ENCODE measurements at places on chromosomes 3 and 15. TPM values are rescaled to one million over a fixed set of nuclear protein-coding genes. Genes with fewer than 3 reads are reported as not detected.

The PPP1R14D gene
- total RNA-seq, result not detected

The IL16 gene
- total RNA-seq, result 0.81 TPM

DNA sequence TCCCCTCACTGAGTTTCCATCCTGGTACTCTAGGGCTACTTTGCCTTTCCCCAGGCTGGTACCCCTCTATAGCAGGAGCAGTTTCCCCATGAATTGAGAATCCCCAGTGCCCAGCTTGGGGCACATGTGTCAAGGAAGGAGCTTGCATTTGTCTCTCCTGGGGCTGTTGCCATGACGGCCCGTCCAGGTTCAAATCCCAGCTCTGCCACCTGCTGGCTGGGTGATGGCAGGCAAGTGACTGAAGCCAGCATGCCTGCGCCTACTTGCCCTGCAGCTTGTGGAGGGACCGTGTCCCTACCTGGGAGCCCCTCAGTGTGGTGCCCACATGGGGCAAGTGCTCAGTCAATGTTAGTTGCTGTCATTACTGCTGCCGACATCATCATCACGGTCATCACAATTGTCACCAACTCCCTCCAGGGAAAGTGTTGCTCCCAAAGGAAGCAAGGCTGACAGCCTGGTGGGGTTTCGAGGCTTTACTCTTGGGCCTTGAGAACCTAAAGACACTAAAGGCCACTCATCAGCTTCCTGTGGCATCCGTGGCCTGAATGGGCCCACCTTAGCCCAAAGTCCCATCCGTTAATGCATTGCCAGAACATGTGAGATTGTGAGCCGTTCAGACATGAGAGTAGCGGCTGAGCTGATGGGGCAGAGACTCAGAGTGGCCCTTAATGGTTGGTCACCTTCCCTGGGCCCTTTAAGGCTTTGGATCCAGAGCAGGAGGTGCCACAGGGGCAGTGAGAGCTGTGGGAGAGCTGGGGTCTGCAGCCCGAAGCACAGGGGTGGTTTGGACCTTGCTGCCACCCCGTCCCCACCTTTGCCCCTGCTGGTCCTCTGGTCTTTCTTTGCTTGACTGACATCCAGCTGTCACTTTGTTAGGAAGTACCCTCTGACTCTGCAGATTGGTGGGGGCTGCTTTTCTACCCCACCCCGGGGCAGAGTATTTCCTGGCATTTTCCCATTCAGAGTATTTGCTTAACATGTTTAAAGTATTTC, 144.4 kb downstream of the DNAJB8 start:
- H3K4me1 ChIP-seq, result no peaks in the 10 kb centered on the region
- H3K36me3 ChIP-seq, result no peaks in the 10 kb centered on the region
- H3K27me3 ChIP-seq, result no peaks in the 10 kb centered on the region
- DNase-seq, result no peak

GRCh38 chr15:43920254-43920600, 93.4 kb downstream of the WDR76 start:
- no peak for DNase-seq
- no peak overlapping the region for H3K4me3 ChIP-seq
- H3K4me1 ChIP-seq, result peaks cover under 1% of the 10 kb centered on the region
- peaks cover 27% of the 10 kb centered on the region for H3K36me3 ChIP-seq
- H3K27ac ChIP-seq, result no peak overlapping the region

DNA sequence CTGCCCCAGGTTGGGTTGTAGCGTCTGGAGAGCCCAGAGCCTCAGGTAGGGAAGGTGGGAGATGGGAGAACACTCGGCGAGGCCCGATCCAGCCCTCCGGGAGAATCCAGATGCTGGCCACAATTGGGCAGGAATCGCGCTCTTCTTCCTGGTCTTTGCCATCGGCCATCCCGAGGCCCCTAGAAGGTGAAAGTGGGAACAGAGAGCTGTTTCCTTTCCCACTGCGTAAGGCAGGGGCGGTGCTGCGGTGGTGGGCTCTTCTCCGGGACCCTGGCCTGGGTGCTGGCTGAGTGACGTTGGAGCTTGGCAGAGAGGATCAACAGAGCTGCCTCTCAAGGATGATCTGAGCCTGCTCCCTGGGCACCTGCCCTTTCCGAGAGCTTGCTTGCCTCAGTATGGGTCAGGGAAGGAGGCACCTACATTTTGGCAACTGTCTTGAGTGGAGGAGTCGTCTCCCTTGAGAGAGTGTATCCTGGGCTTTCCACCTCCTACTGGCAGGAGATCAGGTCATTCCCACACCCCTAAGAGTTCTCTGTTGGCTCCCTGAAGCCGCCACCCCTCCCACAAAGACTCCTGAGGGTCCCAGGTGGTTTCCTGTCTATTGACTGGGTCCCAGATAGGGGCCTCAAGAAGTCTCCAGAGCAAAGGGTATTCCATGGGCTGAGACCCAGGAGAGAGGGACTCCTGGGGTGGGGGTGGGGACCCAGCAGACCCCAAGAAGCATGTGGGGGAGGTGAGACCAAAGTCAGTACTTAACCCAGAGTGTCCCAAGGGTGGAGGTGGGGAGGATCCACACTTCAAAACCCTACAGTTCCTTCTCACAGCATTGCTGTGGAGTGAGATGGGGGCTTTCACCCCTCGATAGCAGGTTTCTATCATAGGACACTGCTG, 1.6 kb downstream of the C15orf39 start:
- H3K4me3 ChIP-seq, result peak overlapping the region; percentile 88
- no peak for DNase-seq
- peaks cover 12% of the 10 kb centered on the region for H3K36me3 ChIP-seq
- H3K27me3 ChIP-seq, result no peaks in the 10 kb centered on the region

- H3K4me3 ChIP-seq, result no peak overlapping the region
- no peaks in the 10 kb centered on the region for H3K36me3 ChIP-seq
- DNase-seq, result no peak
- H3K27me3 ChIP-seq, result no peaks in the 10 kb centered on the region
- no peak overlapping the region for H3K27ac ChIP-seq
- H3K4me1 ChIP-seq, result no peaks in the 10 kb centered on the region
These were observed 90.9 kb upstream of the NEO1 start for GRCh38 chr15:72961346-72961745.

DNA sequence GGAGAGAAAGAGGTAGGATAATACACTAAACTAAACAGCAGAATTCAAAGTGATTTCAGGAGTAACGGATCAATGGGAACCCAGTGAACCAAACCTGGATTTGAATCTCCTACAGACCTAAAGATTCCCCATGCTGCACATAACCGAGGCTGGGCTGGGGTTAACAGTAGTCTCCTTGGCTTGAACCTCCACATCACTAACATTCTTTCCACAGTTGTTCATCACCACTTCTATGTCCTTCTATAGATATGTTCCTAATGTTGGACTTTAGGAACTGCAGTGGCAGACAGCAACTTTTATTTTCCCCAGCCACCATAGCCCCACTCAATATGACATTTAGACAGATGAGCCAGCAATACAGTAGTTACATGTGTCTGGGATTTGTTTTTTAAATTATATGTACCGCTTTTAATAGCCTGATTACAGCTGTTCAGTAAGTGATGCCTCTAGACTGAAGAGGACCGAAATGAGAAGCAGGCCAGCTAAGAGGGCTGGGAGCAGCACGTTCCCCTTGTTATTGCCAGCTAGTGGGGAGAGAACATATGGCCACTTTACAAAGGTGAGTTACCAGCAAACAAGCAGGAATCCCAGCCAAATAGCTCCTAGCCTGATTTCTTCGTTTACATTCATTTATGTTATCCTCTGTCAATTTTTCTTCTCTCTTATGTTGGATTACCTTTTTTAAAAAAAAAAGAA, 472.6 kb upstream of the CDIN1 start:
- DNase-seq, result no peak
- H3K27me3 ChIP-seq, result no peaks in the 10 kb centered on the region
- H3K4me3 ChIP-seq, result no peak overlapping the region
- no peak overlapping the region for H3K27ac ChIP-seq
- no peaks in the 10 kb centered on the region for H3K36me3 ChIP-seq
- no peaks in the 10 kb centered on the region for H3K4me1 ChIP-seq

- no peaks in the 10 kb centered on the region for H3K36me3 ChIP-seq
- H3K27me3 ChIP-seq, result peaks cover under 1% of the 10 kb centered on the region
- no peak overlapping the region for H3K27ac ChIP-seq
- no peak for DNase-seq
- no peaks in the 10 kb centered on the region for H3K4me1 ChIP-seq
- H3K4me3 ChIP-seq, result no peak overlapping the region
These were observed 7.2 kb upstream of the MEF2A start for GRCh38 chr15:99558571-99558970.

GRCh38 chr3:155070316-155070715, 9.8 kb upstream of the MME start:
- H3K4me1 ChIP-seq, result peaks cover 4% of the 10 kb centered on the region
- no peak for DNase-seq
- H3K27ac ChIP-seq, result no peak overlapping the region
- no peak overlapping the region for H3K4me3 ChIP-seq
- H3K27me3 ChIP-seq, result no peaks in the 10 kb centered on the region
- no peaks in the 10 kb centered on the region for H3K36me3 ChIP-seq

- DNase-seq, result no peak
- no peaks in the 10 kb centered on the region for H3K36me3 ChIP-seq
- no peak overlapping the region for H3K27ac ChIP-seq
- no peak overlapping the region for H3K4me3 ChIP-seq
- H3K4me1 ChIP-seq, result no peaks in the 10 kb centered on the region
- peaks cover 42% of the 10 kb centered on the region for H3K27me3 ChIP-seq
These were observed 66.5 kb downstream of the MRPL46 start for GRCh38 chr15:88400591-88401250.

- H3K27me3 ChIP-seq, result no peaks in the 10 kb centered on the region
- no peak overlapping the region for H3K27ac ChIP-seq
- H3K36me3 ChIP-seq, result no peaks in the 10 kb centered on the region
These were observed 818.6 kb downstream of the EPHA3 start for GRCh38 chr3:89925976-89926375.

All from HCT116 (cell line).